Right lobe of liver (tissue), 6 donors: ENCODE measurements at places on chromosomes 2 and 18.

- DNase-seq, result no peak
Measured at GRCh38 chr2:53701221-53701620, 66.4 kb upstream of the CHAC2 start.

- DNase-seq, result no peak
Measured at GRCh38 chr18:68507781-68508180, 207.1 kb downstream of the TMX3 start.

- no peak for DNase-seq
Measured at GRCh38 chr18:10100941-10101701, 187.3 kb downstream of the VAPA start.

GRCh38 chr2:27804146-27804545, 32.6 kb downstream of the MRPL33 start:
- no peak for DNase-seq

- DNase-seq, result no peak
Measured at GRCh38 chr2:24163601-24164000, 11.3 kb upstream of the FAM228A start.

DNA sequence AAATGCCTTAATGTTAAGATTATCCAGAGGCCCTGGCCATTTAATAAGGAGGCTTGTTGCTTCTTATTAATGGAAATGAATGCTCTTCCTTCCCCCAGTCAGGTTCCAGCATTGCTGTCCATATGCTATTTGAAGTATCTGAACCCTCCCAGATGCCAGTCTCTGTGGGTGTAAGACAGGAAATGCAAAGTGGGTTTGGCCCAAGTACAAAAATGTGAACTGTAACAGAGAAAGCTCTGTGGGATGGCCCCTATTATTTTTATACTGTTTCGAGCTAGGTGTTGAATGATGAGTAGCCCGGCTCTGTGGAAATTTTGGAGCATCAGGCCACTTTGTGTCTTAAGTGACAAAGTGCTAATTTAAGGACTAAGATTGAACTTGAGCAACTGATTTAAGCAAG, 141.0 kb downstream of the UXS1 start:
- DNase-seq, result no peak

DNA sequence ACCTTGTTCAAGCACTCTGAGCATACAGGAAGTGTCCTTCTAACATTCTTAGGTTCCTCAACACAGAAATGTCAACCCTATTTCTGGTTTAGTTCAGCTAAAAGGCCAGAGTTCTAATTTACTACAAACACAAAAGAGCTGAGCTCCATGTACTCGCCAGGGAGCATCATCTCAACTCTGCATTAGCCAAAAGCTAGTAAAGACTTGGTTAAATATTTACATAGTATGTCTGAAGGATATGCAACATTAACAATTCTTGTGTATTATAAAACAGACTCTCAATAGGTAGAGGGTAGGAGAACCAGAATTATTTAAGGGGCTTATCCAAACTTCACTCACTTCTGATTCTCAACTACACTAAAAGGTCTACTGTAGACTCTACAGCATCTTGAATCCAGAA, 154.6 kb downstream of the THADA start:
- no peak for DNase-seq

- DNase-seq, result no peak
Measured at GRCh38 chr2:120245520-120246332, 6.9 kb upstream of the RALB start.

DNA sequence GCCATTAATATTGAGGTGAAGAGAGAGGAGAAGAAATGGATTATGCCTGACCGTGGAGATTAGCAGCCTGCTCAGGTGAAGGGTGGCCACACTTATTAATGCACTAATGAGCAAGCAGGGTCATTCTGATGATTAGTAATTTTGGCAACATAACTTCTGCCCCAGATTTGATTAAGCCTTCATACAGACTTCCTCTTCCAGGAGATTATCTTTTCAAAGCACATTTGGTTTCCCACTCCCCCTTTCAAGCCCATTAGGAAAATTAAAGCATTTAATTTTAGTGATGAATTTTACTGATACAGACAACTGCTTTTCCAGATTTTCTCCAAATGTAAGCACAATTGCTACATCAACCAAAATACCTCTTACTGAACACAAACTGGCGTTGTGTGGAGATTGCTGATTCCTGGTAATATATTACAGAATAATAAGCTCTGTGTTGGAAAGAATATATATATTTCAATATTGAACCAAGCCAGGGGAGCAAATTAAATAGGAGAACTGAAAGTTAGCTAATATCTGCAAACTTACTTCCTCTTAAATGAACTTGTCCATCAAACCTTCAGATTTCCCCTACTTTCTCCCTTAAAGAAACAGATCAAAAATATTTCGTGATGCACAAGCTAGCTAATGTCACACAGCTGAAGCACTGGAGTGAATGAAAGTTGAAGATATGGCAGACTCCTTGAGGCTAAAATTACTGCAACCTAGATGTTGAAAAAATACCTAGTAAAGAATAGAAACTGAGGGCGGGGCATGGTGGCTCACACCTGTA, 140.8 kb downstream of the FAM210A start:
- no peak for DNase-seq

DNA sequence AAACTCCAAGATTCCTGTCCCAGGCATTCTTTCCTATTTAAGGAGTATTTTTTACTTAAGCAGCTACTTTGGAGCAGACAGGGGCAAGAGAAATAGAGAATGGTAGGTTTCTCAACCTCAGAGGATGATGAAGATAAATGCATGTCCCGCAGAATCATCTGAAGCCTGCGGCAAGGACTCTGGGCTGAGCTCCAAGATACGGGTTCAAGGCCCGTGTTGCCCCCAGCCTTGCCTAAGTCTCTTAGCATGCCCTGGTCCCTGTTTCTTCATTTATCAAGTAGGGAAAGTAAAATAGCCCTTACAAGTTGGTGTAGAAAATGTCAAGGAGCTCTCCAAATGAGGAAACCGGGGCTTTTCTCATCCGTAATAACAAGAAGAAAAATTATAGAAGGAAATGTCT, 214.0 kb downstream of the KLHL29 start:
- DNase-seq, result no peak
